GM18507 (cell line): ENCODE measurements at places on chromosomes 3 and 15.

GRCh38 chr15:69131362-69132220, 28.8 kb upstream of the GLCE start:
- no peak for DNase-seq

DNA sequence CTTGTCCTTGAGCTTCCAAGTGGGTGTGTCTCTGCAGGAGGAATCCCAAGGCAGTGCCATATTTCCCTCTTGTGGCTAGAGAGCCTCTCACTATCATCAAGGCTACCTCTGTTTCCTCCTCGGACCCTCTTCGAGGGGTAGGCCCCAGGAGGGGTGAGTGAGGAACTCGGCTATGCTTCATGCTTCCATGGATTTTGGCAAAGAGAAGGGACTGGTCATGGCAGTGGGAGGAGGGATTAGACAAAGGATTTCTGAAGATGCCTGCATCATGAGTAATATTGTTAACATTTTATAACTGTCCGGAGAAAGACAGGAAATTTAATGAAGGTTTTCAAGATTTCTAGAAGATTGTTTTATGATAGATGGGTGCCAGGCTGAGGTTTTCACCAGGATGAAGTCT, 241.5 kb downstream of the CLSTN2 start:
- no peak for DNase-seq

DNA sequence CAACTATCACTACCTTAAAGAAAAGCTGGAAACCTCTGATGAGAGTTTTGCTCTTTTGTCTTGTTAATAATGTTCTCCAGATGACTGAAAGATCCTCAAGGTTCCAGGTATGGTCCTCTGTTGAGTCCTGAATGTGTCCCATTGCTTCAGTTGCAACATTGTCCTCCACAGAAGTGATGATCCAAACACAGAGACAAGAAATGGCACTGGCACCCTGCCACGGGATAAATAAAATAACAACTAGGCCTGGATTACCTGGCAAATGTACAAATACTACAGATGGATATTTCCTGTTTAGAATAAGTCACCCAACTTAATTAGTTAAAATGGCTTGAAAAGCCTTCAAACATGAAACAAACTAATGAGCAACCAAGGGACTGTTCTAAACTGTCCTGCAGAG, 58.3 kb downstream of the EIF3J start:
- DNase-seq: no peak

DNA sequence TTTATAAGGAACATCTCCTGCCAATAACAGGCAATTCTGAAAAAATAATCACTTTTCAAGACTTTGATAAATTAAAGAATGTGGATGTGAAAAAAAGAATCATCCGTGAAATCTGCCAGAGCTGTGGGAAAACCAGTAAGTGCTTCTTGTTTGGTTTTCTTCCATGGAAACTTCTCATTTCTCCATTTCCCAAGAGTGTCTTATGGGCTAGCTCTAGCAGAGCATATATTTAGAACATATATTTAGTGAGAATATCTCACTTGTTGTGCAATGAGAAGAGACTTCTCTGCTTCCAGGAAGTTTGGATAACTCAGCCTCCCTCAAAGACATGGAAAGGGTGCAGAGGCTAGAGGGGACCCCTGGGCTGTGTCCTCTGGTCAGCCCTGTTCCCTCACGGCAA, 49.9 kb downstream of the COL6A5 start:
- DNase-seq: no peak

DNA sequence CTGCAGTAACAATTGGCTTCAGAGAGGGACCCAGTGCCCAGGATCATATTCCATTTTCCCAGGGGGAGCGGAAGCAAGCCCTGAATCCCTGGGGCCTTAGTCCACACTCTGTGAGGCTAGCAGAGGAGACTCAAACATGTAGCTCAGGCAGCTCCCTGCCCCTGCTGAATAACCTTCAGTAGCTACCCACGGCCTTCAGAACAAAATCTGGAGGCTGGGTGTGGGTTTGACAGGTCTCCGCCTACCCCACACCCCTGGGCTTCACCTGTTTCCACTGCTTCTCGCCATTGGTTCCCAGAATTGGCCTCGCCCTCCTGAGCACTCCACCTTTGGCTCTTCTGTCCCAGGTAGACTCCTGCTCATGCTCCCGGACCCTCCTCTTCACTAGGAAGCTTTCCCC, 93.6 kb upstream of the ATP2B2 start:
- DNase-seq: no peak

DNA sequence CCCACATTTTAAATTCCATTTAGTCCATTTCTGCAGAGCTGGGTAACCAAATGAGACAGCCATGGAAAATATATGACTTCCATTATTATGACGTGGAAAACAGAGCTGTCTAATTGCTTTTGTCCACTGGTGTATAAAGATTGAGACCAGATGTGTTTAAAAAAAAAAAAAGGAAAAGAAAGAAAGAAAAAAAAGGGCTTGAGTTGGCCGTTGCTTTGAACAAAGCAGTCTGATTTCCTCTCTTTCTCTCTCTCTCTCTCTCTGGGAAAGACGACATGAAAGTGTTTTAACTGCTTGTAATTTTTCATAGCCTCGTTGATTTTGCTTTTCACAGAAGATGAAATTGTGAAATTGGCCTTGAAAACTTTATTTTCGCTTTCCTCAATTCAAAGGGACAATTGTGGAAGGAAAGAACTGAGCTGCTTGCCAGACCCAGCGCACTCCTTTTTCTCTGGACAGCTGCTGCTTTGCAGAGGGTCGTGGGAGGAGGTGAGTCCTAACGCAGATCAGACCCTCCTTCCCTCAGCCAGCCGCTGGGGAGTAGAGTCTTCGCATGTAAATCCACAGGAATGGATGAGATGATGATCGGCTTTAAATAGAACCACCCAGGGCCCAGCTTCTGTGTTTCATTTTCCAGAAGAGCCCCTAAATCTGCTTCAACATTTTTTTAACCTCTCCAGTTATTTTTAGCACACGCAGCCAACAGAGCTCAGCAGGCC, 42.8 kb upstream of the UBE2E1 start:
- DNase-seq: no peak

DNA sequence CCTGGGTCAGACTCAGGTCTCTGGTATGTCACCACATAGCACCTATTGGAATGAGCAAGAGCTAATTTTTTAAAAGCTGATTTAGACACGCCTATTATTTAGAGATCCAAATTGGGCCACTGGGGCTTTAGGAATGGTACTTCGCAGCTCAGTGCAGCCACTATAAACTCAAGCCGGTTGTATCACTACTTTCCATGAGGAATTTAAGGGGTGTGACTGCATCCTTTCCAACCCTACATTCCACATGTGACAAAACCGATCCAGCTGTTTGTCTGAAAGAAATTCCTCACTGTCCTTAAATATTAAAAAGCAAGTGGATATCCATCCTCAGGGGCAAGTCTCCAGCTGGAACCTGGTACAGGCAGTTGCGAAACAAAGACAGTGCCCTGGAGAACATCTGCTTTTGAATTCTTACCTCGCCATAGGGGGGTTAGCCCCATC, 12.8 kb downstream of the VGLL3 start:
- no peak for DNase-seq

DNA sequence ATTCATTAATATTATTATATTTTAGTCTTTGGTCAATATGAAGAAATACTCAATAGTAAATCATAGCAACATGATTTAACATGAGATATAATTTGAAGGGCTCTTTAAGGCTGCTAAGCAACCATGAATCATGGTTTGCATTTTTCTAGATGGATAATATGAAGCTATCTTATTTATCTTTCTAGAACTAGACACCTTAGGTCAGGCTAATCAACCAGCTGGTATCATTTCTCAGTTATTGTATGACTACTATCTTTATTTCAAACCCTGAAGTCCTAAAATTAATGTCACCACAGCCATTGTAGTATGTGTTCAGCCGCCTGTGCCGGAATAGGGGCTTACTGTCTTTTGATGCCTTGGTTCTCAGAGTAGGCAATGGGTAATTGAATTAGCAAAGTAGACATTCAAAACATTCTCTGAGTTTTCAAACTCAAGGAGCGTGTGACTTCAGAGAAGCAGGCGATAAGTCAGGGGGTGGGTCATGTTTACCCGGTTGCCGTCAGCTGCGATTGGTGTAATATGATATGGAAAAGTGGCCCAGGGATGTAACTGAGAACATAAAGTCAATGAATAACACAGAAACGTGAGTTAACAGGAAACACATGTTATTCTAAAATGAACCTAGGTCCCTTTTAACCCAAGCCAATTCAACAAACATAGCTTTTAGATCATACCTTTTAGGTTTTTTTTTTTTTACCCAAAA, 93.4 kb upstream of the CTDSPL start:
- DNase-seq: no peak

DNA sequence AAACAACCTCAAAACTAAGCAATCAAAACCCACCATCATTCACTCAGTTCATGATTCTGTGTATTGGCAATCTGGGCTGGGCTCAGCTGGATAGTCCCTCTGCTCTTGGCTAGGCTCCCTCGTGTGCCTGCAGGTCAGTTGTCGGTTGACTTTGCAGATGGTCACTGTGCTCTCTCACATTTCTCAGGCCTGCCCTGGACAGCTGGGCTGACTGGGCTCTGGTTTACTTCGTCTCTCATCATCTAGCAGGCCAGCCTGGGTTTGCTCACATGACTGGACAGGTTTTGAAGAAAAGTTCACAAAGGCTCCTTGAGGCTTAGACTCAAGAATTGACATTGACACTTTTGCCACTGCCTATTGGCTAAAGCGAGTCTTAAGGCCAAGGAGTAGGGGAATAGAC, 105.0 kb upstream of the CTNNB1 start:
- DNase-seq: no peak

DNA sequence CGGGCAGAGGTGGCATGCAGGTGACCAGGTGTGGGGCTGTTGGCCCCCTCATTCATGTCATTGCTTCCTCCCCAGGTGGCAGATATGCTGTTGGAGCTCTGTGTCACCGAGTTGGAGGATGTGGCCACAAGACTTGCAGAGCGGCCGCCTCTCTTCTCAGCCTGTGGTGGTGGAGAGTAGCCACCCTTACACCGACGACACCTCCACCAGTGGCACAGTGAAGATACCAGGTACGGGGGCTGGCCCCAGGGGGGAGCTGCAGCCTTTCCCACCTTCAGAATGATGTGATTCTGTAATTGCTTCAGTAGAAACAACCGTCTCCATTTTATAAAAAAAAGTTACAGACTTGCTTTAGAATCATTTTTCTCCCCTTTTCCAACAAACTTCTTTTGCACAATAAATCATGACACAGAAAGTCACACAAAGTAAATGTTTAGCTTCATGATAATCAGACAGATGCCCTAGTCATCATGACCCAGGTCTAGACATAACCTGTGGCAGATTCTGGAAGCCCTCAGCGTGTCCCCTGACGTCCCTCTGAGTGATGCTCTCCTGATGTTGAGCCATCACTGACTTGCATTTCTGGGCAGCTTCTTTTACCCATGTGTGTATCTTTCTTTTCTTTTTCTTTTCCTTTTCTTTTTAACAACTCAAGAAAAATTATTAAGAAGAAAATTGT, 76.0 kb upstream of the FAN1 start:
- DNase-seq: no peak

- DNase-seq: no peak
Measured at GRCh38 chr15:65056868-65057548, 10.8 kb downstream of the RASL12 start.

GRCh38 chr3:76402926-76403325, 617.6 kb upstream of the ZNF717 start:
- no peak for DNase-seq

DNA sequence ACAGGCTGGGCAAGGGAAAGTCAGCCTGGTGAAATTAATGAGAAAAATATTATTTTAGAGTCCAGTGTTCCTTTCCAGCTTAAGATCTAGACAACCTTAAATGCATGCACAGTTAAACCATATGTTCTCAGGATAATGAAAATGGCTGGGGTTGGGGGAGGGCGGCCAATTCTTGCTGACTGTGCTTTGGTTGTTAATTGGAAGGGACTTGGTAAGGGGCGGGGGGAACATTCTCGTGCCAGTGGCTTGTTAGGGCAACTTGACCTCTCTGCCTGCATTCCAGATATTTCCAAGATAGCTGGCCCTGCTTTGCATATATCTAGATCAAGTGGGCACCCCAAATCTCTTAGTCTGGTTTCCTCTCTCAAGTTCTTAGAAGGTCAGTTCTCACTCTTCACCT, 112.5 kb downstream of the TOP2B start:
- no peak for DNase-seq

GRCh38 chr15:39777496-39777895, 5.1 kb downstream of the FSIP1 start:
- no peak for DNase-seq
